G401 (cell line): ENCODE measurements at places on chromosomes 3 and 15. TPM values are rescaled to one million over a fixed set of nuclear protein-coding genes. Genes with fewer than 3 reads are reported as not detected.

MUC20 gene
- 1.7 and 4.7 TPM in 2 replicates for total RNA-seq

ATP2B2 gene
- not detected in 2 replicates for total RNA-seq

GRCh38 chr3:43709022-43709421 lies 18.3 kb downstream of the ABHD5 start:
- no peak for DNase-seq

NANOGP8 gene
- 1.7 TPM in 1 of 2 replicates, not detected in the other for total RNA-seq

GRCh38 chr3:61134532-61134931 lies 116.7 kb downstream of the FHIT start:
- DNase-seq, result no peak

DVL3 gene
- total RNA-seq, result 41.6 and 47.0 TPM in 2 replicates

CCDC54 gene
- total RNA-seq, result not detected in 2 replicates

DNA sequence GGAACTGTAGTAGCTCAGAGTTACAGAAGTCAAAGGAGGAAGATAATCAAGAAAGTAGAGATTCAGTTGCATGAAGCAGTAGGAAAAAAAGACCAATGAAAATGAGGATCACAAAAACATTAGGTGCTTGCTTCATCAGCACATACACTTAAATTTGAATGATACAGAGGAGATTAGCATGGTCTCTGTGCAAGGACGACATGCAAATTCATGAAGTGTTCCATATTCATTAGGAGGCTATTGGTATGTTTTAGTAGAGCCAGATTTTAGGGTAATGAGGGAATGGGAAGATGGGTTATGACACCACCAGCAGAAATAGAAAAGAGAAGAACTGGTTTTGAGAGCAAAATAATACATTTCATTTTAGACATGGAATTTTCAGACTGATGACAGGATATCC lies 21.0 kb upstream of the TTC14 start:
- DNase-seq, result no peak

DNA sequence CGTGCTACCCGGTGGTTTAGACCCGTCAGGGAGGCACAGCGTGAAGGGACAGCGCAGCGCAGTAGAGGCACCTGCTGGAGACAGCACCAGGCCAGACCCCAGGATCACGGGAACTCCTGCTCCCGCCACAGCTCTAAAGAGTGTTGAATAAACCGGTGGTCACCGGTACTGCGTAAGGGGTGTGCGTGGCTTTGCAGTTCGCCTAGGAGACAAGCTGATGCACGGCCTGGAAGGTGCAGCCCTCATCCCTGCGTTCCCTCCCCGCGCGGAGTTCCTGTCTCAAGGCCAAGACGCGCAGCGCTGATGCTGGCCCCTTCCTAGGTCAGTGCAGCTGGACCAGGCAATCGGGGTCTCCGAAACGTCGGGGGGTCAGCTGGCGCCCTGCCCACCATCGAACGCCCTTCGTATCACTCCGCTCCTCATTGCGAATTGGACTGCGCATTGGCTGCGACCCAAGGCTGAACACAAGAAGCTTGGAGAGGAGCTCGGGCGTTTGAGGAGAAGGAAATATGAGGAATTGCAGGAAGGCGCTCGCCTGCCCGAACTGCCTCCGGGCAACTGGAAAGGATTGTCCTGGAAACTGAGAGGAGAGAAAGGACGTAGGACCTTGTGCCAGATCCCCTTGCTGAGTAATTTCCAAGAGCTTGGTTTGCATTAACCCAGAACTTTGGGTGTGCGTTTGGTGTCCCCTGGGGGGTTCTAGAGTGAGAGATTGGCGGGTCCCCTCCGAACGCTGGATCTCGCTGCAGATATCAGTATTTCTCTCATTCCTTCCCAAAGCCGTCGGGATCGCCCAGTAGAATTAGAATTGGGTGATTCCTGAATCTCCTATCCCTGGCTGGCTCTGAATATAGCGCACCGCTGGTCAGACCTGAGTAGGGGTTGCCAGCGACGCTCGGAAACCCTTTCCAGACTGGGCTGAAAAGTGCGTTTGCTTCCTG lies 2.3 kb upstream of the SOX14 start:
- no peak for DNase-seq

- DNase-seq, result no peak
These were observed 39.9 kb downstream of the GATM start for GRCh38 chr15:45338417-45338816.

NUSAP1 gene
- 147 and 237 TPM in 2 replicates for total RNA-seq

PEX11A gene
- 4.1 and 11.0 TPM in 2 replicates for total RNA-seq

DNA sequence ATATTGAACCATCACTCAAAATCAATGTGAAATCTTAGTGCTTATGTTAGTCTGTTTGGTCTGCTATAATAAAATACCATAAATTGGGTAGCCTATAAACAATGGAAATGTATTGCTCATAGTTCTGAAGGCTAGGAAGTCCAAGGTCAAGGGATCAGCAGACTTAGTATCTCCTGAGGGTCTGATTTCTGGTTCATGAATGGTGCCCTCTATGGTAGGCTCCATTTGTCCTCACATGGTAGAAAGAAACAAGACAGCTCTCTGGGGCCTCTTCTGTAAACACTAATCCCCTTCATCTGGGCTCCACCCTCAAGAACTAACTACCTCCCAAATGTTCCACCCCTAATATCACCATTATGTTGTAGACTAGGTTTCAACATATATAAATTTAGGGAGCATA lies 15.0 kb upstream of the EOMES start:
- DNase-seq, result no peak

- no peak for DNase-seq
These were observed 200.6 kb downstream of the BCHE start for GRCh38 chr3:165636684-165637015.

DNA sequence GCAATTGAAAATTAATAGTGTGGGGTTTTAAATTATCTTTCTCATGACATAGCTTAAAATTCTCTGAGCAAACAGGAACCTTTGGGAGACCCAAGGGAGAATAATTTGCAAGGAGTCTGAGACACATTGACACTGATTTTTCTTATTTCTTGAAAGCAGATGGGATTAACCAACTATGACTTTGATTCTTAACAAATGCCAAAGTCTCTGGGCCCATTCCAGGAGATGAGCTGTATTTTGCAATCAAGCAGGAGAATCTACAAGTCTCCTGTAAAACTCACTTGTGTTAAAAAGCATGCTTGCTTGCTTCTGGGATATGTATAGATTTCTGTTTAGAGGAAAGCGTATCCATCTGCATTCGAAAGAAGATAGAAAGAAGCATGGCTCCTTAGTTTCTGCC lies 71.3 kb upstream of the STT3B start:
- no peak for DNase-seq

DNA sequence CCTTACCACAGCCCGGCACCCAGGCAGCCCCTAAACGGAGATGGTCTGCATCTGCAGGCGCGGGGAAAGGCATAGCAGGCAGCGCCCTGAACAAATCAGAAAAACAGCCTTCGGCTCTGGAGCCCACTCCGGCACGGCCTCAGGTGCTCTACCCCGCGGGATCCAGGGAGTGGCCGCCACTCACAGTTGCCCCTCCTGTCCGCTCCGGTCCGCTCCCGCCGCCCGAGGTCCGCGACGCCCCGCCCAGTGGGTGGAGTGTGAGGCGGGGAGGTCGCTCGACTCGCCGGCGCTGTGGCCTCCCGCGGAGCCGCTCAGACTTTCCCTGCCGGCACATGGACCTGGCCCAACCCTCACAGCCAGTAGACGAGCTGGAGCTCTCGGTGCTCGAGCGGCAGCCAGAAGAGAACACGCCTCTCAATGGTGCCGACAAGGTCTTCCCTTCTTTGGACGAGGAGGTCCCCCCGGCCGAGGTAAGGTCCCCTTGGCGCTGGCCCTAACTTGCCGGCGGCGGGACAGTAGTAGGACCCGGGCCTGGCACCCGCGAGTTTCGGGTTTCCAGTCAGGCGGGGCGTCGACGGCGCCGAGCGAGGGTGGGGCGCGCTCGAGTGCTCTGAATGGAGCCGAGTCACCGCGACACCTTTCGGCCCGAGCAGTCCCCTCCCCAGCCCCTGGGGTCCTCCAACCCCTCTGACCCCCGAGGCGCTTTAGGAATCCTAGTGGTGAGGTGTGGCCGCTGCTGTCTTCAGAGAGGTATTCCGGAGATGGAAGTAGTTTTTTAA lies at the start of gene C3orf52:
Gene C3orf52 (plus strand): TSS at position 314 of the 779 bp plus-strand sequence. CDS start 19 bp downstream, at position 333.
- DNase-seq, result peak; percentile 32

GRCh38 chr3:193882091-193882490 lies 253.9 kb upstream of the HES1 start:
- DNase-seq, result no peak

- DNase-seq, result no peak
These were observed 8.1 kb downstream of the CAV3 start for GRCh38 chr3:8741581-8742261.

DNA sequence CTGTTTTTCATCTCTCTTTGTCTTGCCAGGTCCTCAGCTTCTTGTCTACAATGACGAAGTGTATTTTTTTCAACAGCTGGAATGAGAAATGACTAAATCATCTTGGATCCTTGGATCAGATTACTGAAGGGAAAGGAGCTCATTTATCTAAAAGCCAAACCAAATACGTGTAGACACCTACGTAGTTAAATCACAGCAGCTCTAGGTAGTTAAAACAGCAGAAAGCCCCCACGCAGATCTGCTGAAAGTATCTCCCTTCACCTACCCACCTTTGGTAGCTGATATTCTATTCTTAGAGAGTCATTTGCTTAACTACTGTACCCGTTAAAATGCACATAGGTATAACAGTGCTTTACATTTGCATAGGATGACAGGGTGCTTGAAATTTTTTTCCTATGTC lies 105.5 kb upstream of the WNT5A start:
- no peak for DNase-seq

LRRN1 gene
- total RNA-seq, result not detected in 2 replicates

DNA sequence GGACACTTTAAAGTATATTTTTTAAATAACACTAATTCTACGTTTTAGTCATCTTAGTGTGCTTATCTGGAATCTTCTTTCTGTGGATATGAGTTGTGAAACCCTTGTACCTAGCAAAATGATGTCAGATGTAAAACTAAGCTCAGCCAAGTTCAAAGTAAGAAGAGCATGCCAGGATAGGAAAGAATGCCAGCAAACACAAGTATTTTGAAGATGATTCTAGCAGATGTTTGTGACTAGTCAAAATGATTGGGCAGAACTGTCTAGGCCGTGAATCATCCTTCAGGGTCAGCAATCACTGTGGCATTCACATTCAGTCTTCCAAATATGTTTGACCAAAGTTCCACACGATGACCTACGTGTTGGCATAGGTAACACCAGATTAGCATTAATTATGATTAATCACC lies 5.4 kb upstream of the PLOD2 start:
- DNase-seq, result no peak

GRCh38 chr3:119557877-119558269 lies 1.5 kb downstream of the CD80 start:
- DNase-seq, result no peak

- DNase-seq, result no peak
These were observed 4.6 kb upstream of the SMCO1 start for GRCh38 chr3:196519718-196520082.

DNA sequence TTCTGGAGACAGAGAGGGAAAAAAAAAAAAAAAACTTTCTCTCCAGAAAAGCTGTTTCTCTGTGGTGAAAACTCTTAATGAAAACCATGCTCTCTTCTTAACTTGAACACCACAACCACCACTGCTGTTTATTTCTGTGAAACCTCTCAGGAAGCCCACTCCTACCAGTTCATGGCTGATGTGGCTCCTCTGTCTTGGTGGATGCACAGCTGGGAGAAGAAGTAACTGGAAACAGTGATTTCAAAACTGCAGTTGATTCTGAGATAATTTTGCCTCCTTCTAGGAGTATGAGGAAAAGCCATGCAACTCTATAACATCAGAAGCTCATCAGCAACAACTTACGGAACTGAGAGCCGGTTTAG lies 40.2 kb upstream of the PYGO1 start:
- DNase-seq, result no peak

- DNase-seq, result no peak
These were observed 22.0 kb upstream of the TATDN2 start for GRCh38 chr3:10226293-10226692.

DNA sequence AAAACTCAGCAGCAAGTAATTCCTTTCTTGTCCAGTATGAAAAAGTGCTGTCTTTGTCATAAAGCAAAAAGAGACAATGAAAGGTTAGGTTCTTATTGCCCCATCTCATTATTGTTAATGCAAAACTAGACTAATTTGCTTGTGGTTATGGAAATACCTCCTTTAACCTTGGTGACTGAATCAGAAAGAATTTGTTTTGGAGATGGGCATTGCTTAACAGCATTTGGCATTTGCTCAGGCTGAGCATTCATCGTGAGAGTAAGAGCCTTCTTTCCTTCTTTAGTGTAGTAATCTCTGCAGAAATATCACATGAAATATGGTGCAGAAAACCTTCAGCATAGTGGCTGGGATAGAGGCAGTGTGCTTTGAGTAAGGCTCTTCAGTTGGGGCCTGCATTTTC lies 103.1 kb downstream of the CNTN6 start:
- no peak for DNase-seq

DNA sequence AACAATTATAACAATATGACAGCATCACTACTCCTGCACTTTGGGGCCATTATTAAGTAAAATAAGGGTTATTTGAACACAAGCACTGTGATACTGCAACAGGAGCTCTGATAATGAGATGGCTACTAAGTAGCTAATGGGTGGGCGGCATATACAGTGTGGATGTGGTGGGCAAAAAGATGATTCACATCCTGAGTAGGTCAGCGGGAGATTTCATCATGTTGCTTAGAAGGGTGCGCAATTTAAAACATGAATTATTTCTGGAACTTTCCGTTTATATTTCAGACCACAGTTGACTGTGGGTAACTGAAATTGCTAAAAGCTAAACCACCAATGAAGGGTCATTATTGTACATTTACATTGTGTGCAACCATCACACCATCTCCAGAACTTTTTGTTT lies 42.3 kb downstream of the FBXO22 start:
- no peak for DNase-seq

SLC12A1 gene
- total RNA-seq, result not detected in 2 replicates

GRCh38 chr15:68235022-68235421 lies 5.5 kb upstream of the CLN6 start:
- no peak for DNase-seq

CPNE4 gene
- not detected in 2 replicates for total RNA-seq
